ENCODE measurements at places on chromosomes 6 and 20.

- no peak for DNase-seq
These were observed 699.0 kb downstream of the KHDRBS2 start for GRCh38 chr6:61586934-61587537.

GRCh38 chr6:134431421-134431859 is 113.5 kb upstream of the SGK1 start:
- DNase-seq: no peak

GRCh38 chr20:1418350-1418749 is 25.5 kb upstream of the FKBP1A start:
- no peak for DNase-seq

DNA sequence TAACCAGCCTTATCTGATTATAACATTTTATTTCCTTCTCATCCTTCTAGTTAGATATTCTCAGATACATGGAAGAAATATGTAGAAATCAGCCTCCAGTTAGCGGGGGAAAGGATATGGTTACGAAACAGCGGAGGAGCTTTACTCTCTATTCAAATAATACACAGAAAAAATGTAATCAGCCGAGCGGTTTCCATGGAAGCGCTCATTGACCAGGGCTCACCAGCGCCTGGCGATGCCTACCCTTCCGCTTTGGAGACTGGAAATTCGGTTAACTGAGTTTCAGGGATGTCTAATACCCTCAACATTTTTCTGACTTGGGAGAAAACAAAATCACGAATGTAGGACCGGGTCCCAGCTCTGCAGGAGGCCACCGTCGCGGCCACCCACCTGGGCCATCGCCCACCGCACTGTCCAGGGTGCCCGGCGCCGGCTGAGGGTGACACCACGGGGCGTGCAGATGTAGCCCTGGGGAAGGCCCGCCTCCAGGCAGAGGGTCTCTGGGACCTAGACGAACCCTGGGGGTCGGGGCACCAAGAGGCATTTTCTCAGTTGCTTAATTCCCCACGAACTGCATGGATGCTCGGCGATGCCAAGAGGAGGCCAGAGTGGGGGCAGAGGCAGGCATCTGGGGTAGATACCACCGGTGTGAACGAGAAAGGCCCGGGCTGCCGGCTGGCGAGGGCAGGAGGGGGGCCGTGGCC is 1.7 kb downstream of the PRR18 start:
- DNase-seq: no peak

DNA sequence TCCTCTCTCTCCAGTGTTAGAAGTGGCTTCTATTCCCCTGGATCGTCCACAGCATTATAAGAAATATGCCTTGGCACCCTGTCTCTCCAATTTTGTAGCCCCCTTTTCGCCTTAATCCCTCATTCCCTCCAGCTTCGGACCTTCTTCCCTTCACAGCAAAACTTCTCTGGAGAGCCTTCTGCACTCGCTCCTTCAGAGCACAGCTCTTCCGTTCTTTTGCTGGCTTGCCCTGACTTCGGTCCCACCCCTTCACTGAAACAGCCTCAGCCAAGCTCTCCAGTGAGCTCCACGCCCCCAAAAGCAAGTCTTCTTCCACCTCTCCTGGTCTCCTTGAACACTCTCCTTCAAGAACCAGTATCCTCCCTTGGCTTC is 134.7 kb upstream of the RNF24 start:
- peak; percentile 63 for DNase-seq

GRCh38 chr6:136477548-136477947 is 72.7 kb downstream of the MAP7 start:
- DNase-seq: no peak

DNA sequence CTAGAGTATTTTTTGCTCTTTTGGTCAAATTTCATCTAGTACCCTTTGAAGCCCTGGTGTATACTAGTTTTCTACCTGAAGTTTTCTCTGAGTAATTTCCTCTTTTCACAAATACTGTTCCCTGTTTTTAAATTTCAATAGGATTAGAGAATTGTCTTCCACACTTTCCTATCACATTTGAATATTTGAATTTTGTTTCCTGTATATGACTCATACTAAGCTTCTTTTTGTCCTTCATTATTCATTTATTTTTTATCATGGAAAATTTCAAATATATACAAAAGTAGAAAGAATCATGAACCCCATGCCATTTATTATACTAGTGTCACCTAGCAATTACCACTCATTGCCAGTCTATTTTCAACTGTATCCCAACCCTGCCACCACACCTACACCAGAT is 52.7 kb downstream of the LHFPL5 start:
- no peak for DNase-seq

DNA sequence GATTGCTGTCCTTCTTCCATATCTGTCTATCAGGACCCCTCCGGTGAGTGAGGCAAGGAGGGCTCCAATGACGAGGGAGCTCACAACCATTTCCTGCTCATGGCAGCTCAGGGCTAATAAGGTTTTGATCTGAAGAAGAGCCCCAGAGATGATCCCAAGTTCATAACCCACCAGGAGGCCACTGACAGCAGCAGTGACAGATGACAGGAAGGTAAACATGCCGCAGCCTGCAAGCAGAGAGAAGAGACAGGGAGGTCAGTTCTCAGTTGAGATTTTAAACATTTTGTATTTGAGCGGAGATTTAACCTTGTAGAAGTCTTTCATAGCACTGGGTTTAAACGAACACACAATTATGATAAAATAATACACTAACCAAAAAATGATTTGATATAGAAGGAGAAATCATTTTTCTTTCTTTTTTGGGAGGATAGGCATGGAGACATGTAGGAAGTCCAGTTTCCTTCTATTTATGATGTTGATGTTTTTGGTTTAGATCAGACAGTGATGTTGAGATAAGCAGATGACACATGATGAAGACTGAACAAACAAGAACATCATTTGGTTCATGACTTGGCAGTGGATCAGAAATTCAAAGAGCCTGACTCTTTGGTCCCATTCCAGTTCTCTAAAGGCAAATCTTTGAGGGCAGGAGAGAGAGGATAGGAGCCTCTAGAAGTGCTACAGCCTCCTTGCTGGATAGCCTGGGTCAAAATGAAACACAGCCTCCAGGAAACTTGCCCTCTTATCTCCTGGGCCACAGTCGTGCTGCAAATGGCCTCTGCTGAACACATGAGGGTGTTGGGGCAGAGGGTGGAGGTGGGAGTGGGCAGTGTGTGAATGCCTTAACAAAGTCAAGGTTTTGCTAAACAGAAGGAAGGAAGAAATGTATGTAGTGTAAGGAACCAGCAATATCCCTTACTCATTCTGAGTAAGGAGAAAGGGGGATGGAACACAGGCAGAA is 22.6 kb downstream of the SLC2A12 start:
- no peak for DNase-seq

DNA sequence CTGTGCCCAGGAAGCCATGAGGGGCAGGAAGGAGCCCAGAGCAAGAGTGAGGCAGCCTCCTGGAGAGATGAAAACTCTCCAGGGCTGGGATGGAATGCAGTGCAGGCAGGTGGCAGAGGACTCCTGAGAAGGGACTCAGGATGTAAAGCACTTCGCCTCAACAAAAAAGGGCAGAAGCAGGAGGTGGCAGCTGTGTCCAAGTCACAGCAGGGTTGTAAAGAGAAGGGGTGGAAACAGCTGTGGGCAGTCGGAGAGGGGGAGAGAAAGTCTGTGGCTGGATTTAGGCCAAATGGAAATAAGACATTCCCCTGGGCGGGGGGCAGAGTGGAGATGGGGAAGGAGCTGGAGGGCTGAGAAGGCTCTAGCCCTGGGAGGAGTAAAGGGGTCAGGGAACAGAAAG is 34.9 kb downstream of the CYP21A2 start:
- DNase-seq: no peak

DNA sequence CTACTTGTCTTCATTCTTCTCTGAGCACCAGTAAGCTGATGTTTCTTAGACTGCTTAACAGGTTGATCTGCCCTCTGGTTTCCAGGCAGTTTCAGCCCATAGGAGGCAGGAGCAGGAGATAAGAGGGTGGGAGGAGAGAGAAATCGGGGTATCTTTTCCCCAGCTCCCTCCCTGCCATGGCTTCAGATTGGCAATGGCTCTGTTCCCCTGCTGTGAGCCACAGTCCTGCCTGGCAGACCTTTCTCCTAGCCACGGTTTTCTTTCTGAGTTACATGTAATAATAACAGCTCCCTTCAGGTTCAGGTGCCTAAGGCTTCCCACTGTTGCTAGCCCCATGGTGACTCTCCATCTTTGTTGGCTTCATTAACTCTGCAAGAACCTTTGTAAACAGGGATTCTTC is 115.3 kb downstream of the CD83 start:
- DNase-seq: no peak

DNA sequence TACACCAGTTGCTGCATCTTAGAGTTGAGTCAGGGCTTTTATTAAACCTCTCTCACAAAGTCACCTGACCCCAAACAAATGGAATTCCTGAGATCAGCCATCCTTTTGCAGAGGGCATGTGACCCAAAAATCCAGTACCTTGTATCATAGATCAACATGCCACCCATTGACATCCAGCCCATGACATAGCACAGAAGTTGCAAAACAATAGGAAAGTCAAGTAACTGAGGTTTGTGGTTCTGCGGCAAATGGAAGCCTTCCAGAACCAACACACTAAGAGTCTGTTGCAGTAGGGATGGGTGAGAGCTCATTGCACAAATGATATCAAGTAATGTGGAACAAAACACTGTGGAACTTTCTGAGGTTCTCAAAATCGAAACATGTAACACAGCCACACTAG is 111.2 kb downstream of the PDE7B start:
- no peak for DNase-seq

DNA sequence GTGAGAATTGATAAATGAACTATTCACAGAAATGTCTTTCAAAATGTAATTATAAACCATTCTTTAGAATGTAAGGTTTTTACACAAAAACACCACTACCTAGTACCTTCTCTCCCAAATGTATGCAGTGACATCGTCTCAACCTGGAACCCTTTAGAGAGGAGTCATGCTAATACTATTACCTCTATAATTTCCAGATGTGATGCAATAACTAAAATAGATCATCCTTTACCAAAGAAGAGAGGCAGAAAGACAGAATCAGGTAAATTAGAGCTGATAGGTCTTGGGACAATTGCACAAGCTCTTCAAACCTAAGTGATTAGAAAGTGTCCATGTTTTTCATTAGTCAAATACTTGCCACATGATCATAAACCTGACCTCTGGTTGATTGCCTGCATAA is 96.7 kb downstream of the HDGFL1 start:
- DNase-seq: no peak

DNA sequence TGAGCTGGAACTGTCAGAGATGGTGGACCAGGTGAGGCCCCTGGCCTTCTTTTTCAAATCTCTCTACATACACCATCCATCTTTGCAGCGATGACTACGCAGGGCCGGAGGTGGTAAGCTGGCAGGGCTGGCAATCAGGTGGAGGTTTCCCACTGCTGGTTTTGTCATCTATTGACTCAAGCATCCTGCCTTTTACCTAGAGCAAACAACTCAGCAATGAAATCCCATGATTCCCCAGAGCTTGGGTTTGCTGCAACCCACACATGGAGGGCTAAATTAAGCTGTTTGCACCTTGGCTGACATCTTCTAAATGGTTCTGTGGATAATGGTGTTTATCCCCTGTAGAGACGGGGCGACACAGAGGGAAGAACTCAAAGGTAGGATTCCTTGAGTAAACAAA is 170.2 kb downstream of the SCP2D1 start:
- DNase-seq: no peak

GRCh38 chr20:5401277-5401875 is 84.6 kb upstream of the PROKR2 start:
- DNase-seq: no peak

DNA sequence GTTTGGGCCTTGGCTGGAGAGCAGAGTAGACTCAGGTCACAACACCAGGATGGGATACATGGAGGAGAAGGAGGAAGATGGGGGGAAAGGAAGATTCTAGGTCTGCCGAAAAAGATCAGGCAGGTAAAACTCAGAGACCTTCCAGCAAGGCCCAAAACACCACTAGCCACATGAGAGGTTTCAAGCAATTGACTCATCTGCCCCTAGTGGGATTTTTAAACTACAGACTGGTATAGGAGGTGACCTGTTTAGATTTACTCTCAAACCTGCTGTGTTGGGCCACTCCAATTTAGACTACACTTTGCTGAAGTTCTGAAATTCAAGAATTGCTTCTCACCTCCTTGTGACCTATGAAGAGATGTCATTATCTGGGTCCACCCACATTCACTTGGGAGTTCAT is 236.9 kb upstream of the SASH1 start:
- DNase-seq: no peak

DNA sequence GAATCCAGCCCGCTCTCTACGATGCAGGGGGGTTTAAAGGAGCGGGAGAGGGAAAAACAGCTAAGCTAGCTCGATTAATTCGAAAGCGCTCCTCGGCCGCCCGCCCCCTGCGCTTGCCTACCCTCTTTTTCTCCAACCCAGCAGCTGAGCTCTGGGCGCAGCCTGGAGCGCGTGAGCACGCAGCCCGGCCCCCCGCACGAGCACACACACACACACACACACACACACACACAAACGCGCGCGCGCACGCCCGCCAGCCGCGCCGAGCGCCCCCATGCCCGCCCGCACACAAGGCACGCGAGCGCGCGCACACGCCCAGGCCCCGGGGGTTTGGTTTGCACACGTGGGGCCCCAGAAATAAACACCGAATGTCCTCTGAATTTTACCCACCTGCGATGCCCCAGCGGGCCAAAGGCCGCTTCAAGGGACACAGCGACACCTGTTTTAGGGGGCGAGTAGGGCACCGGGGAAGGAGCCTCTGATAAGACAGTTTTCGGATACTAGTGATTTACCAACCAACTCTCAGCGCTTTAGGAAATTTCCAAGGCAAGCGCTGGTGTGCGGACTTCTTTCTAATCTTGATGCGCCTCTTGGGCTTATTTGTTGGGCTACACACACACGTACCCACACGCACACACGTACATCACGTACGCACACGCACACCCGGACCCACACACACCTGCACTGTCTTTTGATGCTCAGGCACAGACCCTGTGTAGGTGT is 802 bp upstream of the NRN1 start:
- DNase-seq: no peak

DNA sequence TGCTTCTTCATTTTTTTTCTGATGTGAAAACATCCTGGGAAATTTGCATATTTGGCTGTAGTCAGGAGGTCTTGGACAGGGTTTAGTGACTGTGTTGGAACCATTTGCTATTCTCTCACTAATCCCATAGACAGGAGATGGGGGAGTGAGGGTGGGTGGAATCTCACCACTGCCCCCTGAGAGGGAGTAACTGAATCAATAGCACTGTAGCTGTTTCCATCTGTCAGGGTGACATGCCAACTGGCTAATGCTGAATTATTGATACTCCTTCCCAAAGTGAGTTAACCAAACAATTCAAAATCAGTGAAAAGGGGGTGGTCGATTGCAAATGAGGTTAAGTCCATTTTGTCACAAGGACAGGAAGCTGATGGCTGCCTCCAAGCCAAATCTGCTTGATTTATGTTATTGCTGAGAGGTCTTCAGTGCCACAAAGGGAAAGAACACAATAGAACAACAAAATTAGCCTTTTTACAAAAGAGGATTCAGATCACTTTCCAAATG is 55.1 kb upstream of the B3GAT2 start:
- DNase-seq: no peak

Measured in cardiac septum (tissue), 1 donor.